ENCODE measurements at places on chromosomes 6 and 20.

GRCh38 chr6:10589983-10590382 is 68.8 kb downstream of the GCNT2 start:
- no peak for DNase-seq

- DNase-seq = no peak
Measured at GRCh38 chr20:2208897-2209296, 86.9 kb upstream of the TGM3 start.

DNA sequence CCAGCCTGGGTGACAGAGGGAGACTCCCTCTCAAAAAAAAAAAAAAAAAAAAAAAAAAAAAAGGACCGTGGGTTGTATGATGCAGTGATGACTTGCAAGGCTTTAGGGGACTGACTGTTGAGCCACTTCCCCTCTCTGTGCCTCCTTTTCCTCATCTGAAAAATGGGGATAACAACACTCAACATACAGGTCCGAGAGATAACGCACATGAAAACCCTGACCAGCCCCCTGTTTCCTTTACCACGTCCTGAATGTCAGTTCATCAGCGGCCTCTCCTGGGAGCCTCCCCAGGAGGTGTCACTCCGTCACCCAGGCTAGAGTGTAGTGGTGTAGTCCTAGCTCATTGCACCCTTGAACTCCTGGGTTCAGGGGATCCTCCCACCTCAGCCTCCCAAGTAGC is 3.9 kb downstream of the SLA2 start:
- DNase-seq = no peak

DNA sequence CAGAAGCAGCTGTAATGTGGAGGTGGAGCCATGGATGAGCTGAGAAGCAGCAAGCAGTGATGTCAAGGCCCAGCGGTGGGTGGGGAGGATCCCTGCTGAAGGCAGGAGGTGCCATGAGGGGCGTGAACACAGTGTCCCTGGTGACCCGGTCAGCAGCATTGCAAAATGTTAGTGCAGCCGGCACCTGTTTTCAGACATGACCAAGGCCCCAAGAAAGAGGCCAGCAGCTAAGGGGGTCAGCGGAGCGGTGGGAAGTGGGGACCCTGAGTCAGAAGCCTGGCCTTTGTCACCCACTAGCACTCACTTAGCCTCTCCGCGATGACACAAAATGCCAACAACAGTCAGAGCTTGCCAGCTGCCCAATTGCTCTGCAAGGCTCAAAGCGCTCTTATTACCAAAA is 51.9 kb downstream of the TMEM242 start:
- no peak for DNase-seq

- DNase-seq = peak; percentile 31
Measured at GRCh38 chr6:39453241-39453640, 130.7 kb upstream of the KCNK16 start.

- peak; percentile 50 for DNase-seq
Measured at GRCh38 chr6:137025786-137026730, 18.7 kb downstream of the IL20RA start.

Data from M059J (cell line).